ENCODE measurements at places on chromosomes 13 and 19.

GRCh38 chr19:16660763-16661479 is at the start of gene TMEM38A:
TMEM38A (plus strand) TSS chr19:16661139; CDS start chr19:16661218, 79 bp downstream.
- DNase-seq, result peak; percentile 41

- DNase-seq, result no peak
Measured at GRCh38 chr13:110528371-110528770, 33.2 kb downstream of the RAB20 start.

- DNase-seq, result peak; percentile 29
Measured at GRCh38 chr13:44259045-44260027, 114.3 kb upstream of the SERP2 start.

- DNase-seq, result no peak
Measured at GRCh38 chr19:4284176-4284958, 5.3 kb downstream of the SHD start.

- DNase-seq, result no peak
Measured at GRCh38 chr13:98606296-98606695, 29.4 kb upstream of the STK24 start.

- no peak for DNase-seq
Measured at GRCh38 chr19:5407356-5407755, 47.9 kb upstream of the ZNRF4 start.

DNA sequence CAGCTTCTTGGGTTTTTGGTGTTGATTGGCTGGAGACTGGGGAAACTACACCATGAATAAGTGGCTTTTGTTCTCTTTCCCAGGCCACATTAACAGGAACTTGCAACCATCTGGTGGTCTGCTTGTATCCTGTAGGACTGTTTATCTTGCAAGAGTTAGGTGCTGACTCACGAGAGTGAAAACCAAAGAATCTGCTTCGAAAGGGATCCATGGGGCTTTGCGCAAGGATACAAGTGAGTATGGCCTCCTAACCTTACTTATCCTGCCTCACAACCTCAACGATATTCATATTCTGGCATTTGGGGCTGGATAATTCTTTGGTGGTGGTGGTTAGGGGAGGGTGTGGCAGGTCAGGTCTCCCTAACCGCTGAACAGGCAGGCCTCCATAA is 4.7 kb upstream of the SIGLECL1 start:
- no peak for DNase-seq

DNA sequence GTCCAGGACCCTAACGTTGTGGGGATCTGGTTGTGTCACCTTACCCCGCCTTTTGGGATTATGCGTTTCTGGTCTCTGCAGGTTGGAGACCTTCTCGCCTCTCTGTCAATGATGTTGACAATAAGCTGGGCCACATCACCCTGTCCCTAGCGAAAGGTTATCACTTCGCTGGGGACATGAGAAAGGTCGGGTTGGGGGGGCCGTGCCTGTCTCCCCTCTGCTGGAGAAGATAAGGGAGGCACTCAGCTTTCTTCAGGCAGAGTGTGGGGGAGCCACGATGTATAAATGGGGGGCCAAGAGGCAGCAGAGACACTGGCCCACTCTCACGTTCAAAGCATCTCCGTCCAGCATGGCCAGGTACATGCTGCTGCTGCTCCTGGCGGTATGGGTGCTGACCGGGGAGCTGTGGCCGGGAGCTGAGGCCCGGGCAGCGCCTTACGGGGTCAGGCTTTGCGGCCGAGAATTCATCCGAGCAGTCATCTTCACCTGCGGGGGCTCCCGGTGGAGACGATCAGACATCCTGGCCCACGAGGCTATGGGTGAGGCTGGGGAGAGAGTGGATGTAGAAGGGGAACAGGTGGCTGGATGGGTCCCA is at the start of gene RLN3:
Gene RLN3, plus strand, starts transcription at position 293 of the 595 bp plus-strand sequence. Its CDS starts 57 bp downstream, at position 350.
- no peak for DNase-seq

DNA sequence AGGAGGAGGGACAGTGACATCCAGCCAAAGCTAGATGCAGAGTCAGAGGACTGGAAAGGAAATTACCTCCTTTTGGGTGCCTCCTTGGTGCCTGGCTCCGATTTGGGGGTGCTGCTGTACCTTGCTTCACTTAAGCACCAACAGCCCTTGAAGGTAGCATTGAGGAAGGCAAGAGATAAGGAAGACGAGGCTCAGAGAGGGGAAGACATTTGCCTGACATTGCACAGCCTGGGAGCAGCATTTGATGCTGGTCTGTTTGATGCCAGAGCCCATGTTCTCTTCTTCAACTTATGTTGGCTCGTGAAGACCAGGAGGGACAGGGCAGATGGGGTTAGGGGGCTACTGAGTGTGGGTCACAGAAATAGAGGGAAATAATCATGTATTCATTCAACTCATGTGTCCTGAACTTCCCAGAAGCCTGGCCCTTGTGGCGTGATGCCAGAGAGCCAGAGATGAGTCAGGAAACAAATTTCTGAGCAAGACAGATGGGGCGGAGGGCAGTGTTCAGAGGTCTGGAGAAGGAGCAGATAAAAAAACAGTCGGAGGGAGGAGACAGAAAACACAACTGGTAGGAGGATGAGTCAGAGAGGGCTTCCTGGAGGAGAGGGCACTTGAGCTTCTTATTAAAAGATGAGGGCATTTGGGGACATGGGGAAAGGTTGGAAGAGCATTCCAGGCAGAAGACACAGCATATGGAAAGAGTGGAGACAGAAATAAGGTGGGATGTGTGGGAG is 3.0 kb upstream of the C19orf81 start:
- no peak for DNase-seq

- no peak for DNase-seq
Measured at GRCh38 chr13:70534466-70534865, 426.2 kb upstream of the KLHL1 start.

DNA sequence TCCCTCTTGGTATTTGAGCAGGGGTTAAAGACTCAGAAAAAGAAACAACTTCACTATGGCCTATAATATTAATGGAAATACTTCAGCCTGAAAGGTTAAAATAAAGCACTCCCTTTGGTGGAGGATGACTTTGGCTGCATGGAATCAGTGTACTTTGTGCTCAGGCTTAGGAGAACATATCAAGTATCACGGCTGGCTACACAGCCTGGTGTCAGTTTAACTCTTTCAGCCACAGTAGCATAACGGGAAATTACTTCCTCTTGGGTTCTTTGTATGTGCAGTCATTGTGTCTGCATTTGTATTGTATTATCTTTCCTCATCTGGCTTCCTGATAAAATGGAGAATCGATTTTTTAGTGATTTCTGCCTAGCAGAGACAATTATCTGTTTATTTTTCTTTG is 239.0 kb downstream of the GGACT start:
- DNase-seq, result no peak

- DNase-seq, result no peak
Measured at GRCh38 chr19:51227326-51227725, 2.4 kb downstream of the CD33 start.

- DNase-seq, result no peak
Measured at GRCh38 chr13:67950603-67951002, 720.5 kb upstream of the PCDH9 start.

DNA sequence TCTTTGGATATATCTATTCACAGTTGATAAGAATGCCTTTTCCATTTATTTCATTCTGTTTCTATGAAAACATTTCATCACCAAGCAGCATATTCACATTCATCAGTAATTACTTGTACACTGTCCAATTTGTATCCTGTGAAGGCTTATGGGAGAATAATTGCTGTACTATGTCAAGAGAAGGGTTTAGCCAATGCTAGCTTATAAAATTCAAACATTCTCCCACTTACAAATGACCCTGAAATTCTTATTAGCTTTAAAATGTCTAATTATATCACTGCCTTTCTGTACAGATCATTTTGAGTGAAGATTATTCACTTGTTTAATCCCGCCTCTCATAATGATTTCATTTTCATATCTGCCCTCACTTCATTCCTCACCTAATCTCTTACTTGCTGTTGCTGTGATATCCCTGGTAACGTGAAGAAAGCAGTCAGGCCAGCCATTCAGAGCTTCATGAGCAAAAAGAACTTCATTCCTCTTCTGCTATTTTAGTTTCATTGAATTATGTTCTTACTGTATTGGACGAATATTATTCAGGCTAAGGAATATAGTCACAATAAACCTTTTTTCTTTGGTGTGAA is 778.7 kb downstream of the OLFM4 start:
- no peak for DNase-seq

- no peak for DNase-seq
Measured at GRCh38 chr19:8097198-8097597, 44.6 kb downstream of the CCL25 start.

- no peak for DNase-seq
Measured at GRCh38 chr13:92807353-92807752, 419.3 kb upstream of the GPC6 start.

- DNase-seq, result peak; percentile 46
Measured at GRCh38 chr13:74133657-74134201, 475 bp downstream of the KLF12 start.

DNA sequence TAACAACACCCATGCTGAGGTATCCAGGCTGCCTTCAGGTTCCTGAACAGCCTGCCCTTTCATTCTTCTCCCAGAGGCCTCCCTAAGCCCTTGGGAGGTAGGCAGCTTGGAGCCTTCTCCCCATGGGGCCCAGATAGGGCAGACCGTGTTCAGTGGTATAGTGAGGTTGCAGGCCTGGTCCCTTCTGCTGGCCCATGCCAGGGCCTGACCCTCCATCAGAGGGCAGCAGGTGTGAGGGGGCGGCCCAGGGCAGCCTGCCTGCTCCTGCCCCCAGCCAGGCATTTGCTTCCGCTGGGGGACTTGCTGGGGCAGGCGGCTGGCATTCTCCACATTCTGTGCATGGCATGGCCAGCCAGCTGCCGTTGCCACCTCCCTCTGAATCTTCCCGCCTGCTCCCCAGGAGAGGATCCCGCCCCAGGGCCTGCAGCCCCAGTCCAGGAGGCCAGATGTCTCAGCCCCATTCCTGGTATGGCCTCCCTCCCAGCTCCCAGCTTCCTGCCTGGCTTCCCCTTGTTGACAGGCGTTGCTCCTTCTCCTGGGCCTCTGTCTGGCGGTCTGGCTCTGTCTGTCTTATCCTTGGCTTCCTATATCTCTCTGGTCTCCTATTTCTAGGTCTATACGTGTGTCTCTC is 8.9 kb downstream of the CIC start:
- DNase-seq, result no peak

DNA sequence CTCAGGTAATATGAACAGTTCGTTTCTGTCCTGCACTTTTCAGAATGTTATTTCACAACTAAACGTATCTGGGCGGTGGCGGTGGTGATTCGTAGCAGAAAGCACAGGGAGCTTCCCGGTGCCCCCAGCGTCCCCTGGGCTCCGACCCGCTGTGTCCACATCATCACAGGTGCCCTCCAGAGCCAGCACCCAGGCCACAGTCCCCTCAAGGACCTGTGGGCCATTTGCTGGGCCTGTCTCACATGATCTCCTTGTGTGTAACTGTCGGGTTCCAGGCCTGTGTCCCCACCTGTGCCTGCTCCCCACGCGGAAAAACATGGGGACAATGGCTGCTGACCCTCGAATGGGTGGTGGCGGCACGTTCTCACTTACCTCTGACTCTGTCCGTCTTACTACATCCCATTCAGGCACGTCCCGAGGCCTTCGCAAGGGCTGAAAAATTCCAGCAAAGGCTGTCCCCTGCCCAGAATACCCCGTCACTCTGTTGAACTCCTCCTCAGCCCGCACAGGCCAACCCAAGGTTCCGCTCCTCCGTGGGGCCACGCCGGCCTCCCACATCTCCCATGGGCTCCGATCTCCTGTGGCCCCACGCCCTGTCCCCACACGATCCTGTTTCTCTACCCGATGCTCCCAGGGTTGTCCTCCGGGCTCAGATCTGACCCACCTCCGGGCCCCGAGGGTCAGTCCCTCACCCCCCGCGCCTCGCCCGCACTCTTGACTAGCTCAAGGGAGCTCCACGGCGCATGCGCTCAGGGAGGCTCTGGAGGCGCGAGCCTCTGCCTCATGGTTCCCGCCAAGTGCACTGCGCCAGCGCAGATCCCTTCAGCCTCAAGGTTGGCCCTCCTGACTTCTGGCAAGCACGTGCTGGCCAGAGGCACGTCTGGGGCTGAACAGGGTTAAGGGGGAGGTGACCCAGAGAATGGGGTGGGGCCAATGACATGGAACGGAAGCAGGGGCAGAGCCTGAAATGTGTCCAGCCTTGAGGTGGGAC is 21.2 kb downstream of the DEDD2 start:
- no peak for DNase-seq

DNA sequence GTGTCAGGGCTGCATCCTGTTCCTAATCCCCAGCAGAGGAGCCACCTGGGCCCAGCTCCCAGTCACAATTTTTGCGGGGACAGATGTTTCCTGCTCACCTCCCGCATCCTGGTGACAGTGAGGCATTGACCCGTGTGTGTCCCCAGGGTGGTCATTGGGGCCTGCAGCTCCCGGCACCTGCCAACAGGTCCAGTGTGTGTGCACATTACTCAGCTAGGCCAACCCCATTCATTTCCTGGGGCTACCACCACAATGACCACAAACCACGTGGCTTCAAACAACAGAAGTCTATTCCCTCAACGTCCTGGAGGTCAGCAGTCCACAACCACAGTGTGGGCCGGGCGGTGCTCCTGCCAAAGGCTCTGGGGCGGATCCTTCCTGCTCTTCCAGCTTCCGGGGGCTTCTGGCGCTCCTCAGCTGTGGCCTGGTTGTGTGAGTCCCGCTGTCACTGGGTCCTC is 11.9 kb upstream of the F2RL3 start:
- no peak for DNase-seq

DNA sequence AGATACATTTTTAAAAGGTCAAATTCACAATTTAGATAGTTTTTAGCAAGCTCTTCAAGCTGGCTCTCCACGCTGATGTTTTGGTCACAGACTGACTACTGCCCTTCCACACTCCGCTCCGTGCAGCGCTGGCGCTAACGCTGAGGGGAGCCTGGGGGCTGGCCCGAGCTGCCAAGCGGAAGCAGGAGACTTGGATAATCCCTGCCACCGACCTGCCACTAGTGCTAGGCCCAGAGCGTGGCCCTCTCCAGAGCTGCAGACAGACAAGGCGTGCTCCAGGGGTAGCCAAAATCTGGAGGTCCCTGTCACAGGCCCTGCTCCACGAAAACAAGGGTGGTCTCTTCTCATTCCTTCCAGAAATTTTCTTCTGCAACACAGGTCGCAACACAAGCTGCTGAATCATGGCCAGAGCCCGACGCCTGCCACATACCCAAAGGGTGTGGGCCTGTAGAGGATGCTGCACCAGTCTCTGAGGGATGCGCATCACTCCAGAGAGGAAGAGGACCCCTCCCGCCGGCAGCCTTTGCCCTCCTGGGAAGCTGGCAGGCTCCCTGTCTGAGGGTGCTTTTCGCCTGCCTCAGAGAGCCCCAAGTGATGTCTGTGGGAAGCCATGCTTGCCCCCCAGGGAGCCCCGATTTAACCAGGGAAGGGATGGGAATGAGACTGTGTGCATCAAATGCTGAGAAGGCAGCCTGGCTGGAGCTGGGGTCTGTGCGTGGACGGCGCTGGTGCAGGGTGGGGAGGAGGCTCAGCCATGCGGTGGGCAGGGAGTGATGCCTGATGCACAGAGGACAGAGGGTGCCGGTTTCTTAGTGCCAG is 21.6 kb downstream of the CAPS start:
- no peak for DNase-seq

GRCh38 chr19:4304538-4305256 is at the start of gene FSD1:
FSD1 (plus strand) TSS chr19:4304598; CDS start chr19:4304747, 149 bp downstream.
- peak; percentile 97 for DNase-seq

- DNase-seq, result no peak
Measured at GRCh38 chr13:22320991-22321390, 650.1 kb downstream of the FGF9 start.

DNA sequence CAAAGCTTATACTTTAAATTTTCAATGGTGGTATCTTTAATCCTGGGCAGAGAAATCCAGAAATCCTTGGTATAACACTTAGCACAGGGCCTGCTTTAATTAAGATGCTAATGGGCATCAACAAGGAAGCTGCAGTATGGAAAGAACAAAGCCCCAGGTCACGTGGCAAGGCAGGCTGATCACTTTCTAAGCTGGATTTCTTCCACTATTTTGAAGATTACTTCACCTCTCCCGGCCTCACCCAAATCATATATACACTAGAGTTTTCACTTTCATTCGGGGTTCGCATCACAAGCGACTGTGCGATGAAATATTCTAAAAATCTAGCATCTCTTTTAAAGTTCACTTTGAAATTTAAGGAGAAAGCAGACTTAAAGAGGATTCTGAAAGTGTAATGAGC is 71.8 kb downstream of the STARD13 start:
- no peak for DNase-seq

All from GM12892 (cell line).